ENCODE measurements at places on chromosomes 5 and 9. TPM values are rescaled to one million over a fixed set of nuclear protein-coding genes. Genes with fewer than 3 reads are reported as not detected.

The CCDC112 gene
- 6.2 TPM for total RNA-seq

The CDH9 gene
- not detected for total RNA-seq

The BRD8 gene
- total RNA-seq: 74.1 TPM

The LRRC14B gene
- not detected for total RNA-seq

The C9orf153 gene
- total RNA-seq: not detected

The WNT8A gene
- total RNA-seq: not detected

The COL5A1 gene
- 0.13 TPM for total RNA-seq

The FBP2 gene
- not detected for total RNA-seq

The FOXD4L4 gene
- total RNA-seq: not detected

The CTSV gene
- not detected for total RNA-seq

The HAND1 gene
- total RNA-seq: not detected

The OTP gene
- 0.16 TPM for total RNA-seq

The VCAN gene
- 0.29 TPM for total RNA-seq

The CCL21 gene
- not detected for total RNA-seq

The DMRT2 gene
- total RNA-seq: not detected

The GARIN3 gene
- not detected for total RNA-seq

The RAD50 gene
- 46.9 TPM for total RNA-seq

The ANGPTL2 gene
- total RNA-seq: not detected

The MLANA gene
- not detected for total RNA-seq

The DMRT3 gene
- total RNA-seq: not detected

The LCNL1 gene
- total RNA-seq: 0.11 TPM

The TRIM36 gene
- 0.51 TPM for total RNA-seq

The IFNA13 gene
- total RNA-seq: not detected

The ADAMTS12 gene
- total RNA-seq: 0.11 TPM

The VLDLR gene
- total RNA-seq: 0.58 TPM

The DEPDC1B gene
- 41.6 TPM for total RNA-seq

The SLC6A18 gene
- total RNA-seq: not detected

The MZB1 gene
- 0.31 TPM for total RNA-seq

The NR5A1 gene
- total RNA-seq: 0.40 TPM

The TTC16 gene
- not detected for total RNA-seq

The PCDHA5 gene
- total RNA-seq: not detected

The NUTM2F gene
- total RNA-seq: not detected

The MYMK gene
- total RNA-seq: not detected

The FOXD4L3 gene
- total RNA-seq: not detected

The SLC25A48 gene
- 0.33 TPM for total RNA-seq

The DMRT1 gene
- total RNA-seq: not detected

The SPATA31A3 gene
- not detected for total RNA-seq

The FGD3 gene
- total RNA-seq: 0.76 TPM
